ENCODE measurements at places on chromosomes 3 and 15.

DNA sequence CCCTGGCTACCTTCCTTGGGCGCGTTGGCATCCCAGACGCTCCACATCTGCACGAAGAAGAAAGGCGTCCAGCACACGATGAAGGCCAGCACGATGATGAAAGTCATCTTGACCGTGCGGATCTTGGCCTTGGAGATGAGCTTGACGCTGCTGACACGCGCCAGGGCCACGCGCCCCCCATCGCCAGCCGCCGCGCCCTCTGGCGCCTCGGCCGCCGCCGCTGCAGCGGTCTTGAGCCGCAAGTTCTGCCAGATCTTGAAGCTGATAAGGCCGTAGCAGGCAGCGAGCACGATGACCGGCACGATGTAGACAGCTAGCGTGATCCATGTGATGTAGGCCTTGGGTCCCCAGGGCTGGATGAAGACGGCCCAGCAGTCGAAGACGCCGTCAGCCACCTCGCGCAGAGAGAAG lies 2.2 kb downstream of the OXTR start:
- no peak for DNase-seq

DNA sequence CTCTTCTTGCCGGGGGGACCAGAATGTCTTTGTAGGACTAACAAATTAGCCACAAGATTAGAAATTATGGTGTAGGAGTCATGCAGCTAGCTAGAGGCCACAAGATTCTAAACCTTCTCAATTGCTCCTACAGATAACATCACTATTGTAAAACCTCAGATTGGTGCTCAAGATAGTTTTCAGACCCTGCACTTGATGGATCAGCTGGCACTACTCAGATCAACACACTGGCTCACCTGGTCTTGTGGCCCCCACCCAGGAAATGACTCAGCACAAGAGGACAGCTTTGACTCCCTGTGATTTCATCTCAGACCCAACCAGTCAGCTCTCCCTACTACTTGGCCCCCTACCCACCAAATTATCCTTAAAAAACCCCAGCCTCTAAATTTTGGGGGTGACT lies 124.1 kb upstream of the RASGRP1 start:
- no peak for DNase-seq

DNA sequence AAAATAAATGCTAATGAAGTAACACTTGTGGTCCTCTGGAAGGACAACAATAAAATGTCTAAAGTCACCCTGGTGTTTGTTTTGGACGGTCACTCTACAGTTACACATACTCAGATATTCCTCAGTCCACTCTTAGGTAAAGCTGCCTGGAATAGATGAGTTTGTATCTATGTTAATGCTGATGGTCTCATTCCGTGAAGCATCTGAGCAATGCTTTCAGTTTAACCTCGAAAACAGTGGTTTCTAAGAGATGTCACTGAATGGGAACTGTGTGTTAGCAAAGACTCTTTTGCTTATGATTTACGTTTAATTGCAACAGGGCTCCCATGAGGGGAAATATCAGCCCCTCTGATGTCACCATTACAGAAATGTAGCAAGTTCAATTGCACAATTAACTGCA lies 49.1 kb downstream of the FBN1 start:
- DNase-seq: no peak

DNA sequence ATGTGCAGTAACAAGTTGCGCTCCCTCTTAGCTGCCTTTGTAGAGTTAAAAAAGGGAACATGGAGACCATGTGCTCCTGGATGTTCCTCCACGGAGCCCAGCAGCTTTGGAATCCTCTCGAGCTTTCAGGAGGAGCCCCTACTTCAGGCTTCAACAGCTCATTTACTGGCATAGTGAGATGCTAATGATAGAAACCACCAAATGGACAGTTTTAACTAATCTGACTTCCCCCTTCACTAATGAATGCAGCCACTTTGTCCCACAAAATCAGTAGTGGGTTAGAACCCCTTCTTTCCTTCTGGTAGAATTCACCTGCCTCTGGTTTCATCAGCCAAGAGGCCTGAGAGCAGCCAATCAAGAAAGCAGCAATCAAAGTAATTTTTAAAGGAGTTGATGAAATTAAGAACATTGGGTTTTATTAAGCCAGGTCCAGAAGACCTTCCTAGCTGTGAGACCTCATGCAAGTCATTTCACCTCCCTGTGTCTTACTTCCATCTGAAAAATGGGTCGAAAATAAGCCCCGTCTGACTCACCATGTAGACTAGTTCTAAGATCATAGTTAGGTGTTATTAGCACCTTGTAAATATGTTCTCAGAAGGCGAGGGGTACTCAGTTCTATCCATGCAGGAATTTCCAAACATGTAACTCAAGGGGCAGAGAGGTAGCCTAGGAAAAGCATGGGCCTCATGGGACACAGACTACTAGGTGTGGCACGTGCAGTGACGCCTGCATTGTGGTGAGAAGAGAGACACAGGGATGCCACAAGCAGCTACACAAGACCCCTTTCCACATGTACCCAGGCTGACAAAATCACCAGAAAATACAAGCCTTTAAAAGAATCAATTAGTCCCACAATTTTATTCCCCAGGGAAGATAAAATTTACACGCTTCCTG lies 179.7 kb upstream of the LPP start:
- DNase-seq: no peak

GRCh38 chr3:3628676-3629328 lies 170.4 kb upstream of the LRRN1 start:
- no peak for DNase-seq

GRCh38 chr3:70040386-70040785 lies 40.9 kb downstream of the SAMMSON start:
- no peak for DNase-seq

- no peak for DNase-seq
These were observed 725 bp upstream of the SCAMP2 start for GRCh38 chr15:74873756-74874424.

- DNase-seq: no peak
These were observed 785 bp upstream of the IFT57 start for GRCh38 chr3:108222853-108223565.

DNA sequence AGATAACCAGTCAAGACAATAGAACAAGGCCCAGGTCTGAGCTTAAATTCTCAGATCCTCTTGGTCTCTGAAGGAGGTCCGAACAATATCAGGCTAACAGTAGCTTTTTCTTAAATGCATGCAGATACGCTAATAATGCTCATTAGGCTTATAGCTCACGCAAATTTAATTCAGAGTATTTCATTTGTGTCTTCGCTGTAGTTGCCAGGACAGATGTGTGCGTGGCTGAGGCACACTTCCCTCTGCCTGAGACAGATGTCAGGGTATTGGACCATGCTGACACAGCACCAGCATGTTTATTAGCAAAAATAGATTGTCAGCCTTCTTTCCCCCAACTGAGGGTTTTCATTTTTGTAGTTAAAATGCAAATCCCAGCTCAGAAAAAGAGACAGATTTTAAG lies 102.9 kb upstream of the BFSP2 start:
- DNase-seq: no peak

GRCh38 chr3:24686808-24687207 lies 192.2 kb upstream of the THRB start:
- DNase-seq: no peak

DNA sequence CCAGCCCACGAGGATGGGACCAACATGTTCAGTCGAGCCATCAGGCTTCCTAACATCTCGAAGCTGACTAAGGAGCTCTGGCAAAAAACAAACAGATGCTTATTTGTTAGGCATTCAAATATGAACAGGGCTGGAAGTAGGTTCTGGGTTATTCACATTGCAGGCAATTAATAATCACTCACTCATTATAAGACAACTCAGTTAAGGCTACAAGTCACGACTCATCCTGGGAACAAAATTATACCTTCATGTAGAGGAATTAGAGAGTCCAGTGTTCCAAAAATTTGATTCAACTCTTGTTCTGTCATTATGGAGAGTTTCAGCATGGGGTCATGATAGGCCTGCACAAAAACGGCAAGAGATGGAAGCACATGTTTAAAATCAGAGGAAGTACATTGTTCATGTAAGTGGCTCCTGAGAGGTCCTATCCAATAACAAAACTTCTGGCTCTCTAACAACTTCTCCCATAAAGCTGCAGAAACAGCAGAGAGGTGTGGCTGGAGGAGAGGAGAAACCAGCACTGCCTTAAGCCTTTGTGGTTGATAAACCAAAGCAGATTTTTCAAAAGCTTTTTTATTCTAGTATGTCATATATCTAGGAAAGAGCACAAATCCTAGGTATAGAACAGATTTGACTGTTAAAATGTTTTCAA lies 50.6 kb downstream of the ARHGEF3 start:
- DNase-seq: no peak

- no peak for DNase-seq
These were observed 116.8 kb downstream of the EPHB1 start for GRCh38 chr3:134911586-134912548.

- DNase-seq: no peak
These were observed 223.6 kb downstream of the CACNA2D3 start for GRCh38 chr3:54345847-54346375.

- no peak for DNase-seq
These were observed 488.0 kb upstream of the ZNF385D start for GRCh38 chr3:22239011-22239410.

GRCh38 chr3:43870844-43871626 lies 180.3 kb downstream of the ABHD5 start:
- no peak for DNase-seq

DNA sequence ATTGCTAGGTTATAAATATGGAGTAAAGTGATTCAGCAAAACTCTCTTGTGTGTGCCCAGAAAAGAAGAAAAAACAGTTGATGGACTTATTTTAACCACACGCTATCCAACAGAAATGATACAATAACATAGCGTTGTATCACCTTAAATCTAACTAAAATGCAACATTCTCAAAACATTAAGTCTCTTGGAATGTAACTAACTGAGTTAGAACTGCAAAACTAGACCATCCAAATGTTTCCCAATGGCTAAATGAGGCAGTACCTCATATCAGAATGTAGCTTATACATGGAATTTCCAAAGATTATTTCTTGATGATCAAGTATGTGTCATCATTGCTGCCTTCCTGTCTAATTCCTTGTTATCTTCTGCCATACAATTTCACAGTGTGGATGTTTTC lies 187.9 kb downstream of the CNTN3 start:
- DNase-seq: no peak

GRCh38 chr3:21216598-21216997 lies 534.4 kb downstream of the ZNF385D start:
- no peak for DNase-seq

- DNase-seq: no peak
These were observed 173.7 kb downstream of the ATG7 start for GRCh38 chr3:11445883-11446282.

DNA sequence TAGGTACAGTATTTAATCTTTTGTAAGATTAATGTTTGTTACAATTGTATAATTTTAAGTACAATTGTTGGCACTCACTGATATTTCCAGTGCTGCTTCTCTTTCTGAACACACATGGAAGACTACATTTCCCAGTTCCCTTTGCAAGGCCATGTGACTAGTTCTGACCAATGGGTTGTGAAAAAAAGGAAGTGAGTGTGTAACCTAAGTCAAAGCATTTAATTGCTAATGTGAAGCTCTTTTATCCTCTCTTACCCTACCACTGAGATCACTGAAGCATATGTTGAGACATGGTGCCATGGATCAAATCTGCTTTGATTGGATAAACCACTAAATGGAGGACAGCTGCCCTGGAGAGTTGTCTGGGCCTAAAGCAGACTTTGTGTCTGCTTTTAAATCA lies 83.9 kb upstream of the PLXND1 start:
- no peak for DNase-seq

- no peak for DNase-seq
These were observed 38.4 kb upstream of the VPS8 start for GRCh38 chr3:184773283-184774186.

DNA sequence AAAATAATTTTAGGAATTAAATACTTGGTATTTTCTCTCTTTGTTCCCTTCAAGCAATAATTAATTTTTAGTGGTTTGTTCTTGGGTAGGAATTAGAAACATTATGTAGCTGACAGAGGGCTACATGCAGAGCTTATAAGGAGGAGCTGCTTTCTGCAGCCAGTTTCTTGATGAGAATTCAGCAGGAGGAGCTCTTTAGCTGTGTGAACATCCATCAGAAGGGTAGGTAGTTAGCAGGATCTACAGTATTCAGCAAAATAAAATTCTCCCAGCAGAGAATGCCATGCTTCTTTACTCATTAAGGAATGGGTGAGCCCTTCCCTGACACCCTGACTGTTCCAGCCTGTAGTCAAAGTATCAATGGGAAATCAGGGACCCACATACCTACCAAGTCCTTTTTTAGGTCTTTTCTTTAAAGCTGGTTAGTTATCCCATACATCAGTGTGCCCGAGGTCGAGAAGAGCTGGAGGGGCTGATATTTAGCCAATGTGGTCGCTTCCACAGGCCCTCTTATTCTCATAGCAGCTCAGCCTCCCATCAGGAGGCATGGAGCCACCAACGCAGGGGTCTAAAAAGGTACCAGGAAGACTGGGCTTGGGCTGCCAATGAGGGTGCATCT lies 54.0 kb downstream of the KCNAB1 start:
- no peak for DNase-seq

DNA sequence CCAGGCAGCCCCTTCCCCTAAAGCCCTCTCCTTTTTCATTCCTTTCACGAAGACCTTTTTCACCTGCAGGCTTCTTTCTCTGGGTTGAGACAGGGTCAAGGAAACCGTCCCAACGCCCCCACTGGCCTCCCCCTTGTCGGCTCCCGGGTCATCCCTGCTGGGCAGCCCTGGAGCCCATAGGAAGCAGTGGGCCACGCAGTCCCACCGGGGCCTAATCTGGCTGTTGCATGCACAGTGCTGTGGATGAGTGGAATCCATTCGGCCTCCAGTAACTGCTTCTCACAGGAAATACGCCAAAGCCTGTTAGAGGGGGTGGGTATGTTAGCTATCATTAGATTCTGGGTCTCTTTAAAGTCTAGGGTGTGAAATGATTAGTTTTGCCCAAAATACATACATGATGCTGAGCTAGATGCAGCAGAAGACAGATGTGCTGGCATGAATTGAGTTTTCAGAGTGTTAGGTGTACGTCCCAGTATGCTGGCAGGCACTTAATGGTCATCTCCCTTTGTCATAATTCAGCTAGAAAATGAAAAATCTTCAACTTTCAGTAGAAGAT lies 16.6 kb downstream of the LYSMD4 start:
- no peak for DNase-seq

GRCh38 chr15:92878593-92879053 lies 21.5 kb upstream of the CHD2 start:
- DNase-seq: no peak

- no peak for DNase-seq
These were observed 53.9 kb downstream of the MRPS25 start for GRCh38 chr3:15011174-15011573.

DNA sequence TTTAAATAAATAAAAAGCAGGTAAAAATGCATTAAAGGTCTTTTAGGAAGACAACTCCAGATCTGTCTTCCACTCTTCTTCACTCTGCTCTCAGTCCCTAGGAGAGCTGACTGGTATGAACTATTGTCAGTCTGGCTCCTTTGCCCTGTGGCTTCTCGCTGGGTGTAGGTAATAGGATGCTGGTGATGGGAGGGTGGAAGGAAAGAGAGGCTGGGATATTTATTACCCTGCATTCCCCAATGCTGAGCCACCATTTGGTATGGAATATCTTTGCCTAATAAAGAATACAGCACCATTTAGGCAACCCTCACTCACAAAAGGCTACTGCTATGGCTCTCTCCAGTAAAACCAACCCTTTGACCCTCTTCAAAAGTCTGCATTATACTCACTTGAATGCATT lies 326.9 kb downstream of the CNTN3 start:
- no peak for DNase-seq

GRCh38 chr3:30493911-30494311 lies 112.5 kb upstream of the TGFBR2 start:
- no peak for DNase-seq

GRCh38 chr15:37204692-37205091 lies 104.3 kb upstream of the MEIS2 start:
- no peak for DNase-seq

- DNase-seq: no peak
These were observed 5.9 kb upstream of the MLF1 start for GRCh38 chr3:158565076-158565475.
